ENCODE measurements at places on chromosomes 3 and 15.

- no peak for DNase-seq
These were observed 224.2 kb upstream of the TBL1XR1 start for GRCh38 chr3:177421481-177421785.

DNA sequence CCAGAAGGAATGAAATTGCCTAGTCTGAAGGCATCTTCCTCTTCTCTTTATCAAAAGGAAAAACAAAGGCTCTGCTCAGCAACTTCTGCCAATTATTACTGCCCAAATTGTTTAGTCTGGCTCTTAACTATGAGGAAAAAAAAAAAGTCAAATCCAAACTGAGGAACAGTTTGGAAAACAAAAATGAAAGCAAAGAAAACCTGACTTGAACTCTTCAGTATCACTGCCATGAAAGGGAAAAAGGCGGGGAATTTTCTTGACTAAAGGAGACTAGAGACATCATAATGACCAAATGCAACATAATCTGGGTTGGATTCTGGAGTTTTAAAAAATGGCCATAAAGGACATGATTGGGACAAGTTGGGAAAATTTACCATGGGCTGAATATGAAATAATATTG, 156.3 kb downstream of the STT3B start:
- no peak for DNase-seq

DNA sequence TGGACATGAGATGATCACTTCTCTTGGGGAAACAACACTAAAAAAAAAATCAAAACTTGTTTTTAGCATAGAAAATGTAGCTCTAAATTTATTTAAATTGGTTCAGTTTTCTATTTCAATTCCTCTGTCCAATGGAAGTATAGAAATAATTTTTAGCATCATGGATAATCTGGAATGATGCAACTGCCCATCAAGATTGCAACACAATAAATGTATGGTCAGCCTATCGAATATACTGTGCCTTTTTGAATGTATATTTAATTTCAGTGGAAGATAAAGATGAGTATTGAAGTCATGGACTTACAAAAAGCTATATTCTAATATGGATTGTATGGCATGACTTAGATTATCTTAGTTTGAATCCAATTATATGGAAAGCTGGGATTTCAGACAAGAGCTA, 906.7 kb downstream of the IGSF11 start:
- no peak for DNase-seq

- no peak for DNase-seq
These were observed 482.5 kb upstream of the TBL1XR1 start for GRCh38 chr3:177679568-177680471.

DNA sequence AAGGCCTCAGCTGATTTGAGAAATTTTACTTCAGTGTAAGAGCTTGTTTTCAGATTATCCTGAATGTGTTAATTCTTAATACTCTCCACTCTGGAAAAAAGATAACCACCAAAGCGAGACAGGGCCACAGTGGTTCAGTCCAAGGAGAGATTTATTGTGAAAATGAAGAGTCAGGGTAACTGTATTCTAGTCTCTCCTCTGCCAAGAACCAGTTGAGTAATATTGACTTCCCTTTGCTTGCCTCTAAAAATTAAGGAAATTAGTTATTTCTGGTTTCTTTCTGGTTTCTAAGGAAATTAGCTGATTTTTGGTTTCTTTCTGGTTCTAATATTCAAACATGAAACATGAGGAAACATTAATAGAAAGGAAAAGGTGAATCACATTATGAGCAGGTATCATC, 34.9 kb downstream of the PPP1R2 start:
- DNase-seq = no peak

DNA sequence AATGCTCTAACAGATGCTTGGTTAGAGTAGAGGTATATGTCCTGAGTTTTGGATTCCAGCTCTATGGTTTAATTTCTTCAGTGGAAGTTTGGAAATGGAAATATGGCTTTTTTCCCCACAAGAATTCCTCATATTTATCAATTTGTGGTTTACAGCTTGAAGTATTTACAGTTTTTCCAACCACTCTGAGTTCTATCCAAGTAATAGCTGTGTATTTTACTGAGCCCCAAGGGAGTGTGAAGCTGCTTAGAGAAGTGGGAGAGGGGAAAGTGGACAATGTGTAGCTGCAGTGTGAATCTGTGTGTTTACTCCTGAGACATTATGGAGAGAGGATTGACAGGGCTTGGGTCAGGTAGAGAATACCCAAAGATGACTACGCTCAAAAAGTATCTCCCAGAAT, 54.5 kb downstream of the NEK11 start:
- no peak for DNase-seq

DNA sequence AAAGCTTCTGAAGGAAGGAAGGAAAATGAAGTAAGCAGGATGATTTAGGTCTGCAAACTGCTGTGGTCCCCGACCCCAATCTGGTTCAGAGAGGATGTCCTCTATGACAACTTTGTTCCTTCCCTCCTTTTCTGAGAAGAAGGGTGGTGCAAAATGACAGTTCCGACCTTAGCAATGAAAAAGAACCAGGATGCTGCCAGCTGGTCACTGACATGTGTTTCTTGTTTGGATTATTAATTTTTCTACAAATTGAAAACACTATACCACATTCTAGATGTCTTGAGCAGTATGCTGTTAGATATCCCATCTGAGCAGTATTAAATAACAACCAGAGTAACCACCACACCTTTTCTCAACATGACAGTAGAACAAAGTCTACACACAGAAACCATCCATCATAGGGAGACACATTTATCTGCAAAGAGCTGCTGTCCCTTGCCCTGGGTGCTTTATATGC, 27.5 kb downstream of the CDCP1 start:
- no peak for DNase-seq

DNA sequence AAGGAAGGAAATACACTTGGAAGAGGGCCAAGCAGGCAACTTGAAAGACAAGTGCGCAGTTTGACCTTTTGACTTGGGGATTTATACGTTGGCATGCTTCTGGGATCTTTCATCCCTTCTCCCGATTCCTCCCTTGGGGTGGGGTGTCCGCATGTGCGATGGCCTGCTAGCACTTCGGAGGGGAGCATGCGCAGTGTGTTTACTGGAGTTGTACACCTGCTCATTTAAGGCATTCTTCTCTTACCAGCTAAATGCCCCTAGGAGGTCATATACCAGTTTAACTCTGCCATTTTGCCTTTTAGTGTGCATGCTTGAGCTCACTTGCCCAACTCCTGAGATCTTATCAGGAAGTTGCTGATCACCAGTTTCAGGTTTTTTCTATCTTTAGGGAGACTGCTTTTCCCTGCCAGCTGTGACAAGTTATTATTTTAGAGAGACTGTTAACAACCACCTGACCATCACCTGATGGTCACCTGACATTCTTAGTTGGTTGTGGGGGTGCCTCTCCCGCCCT, 63.5 kb downstream of the BFSP2 start:
- no peak for DNase-seq

GRCh38 chr3:38112378-38112761, 24.6 kb downstream of the ACAA1 start:
- no peak for DNase-seq

DNA sequence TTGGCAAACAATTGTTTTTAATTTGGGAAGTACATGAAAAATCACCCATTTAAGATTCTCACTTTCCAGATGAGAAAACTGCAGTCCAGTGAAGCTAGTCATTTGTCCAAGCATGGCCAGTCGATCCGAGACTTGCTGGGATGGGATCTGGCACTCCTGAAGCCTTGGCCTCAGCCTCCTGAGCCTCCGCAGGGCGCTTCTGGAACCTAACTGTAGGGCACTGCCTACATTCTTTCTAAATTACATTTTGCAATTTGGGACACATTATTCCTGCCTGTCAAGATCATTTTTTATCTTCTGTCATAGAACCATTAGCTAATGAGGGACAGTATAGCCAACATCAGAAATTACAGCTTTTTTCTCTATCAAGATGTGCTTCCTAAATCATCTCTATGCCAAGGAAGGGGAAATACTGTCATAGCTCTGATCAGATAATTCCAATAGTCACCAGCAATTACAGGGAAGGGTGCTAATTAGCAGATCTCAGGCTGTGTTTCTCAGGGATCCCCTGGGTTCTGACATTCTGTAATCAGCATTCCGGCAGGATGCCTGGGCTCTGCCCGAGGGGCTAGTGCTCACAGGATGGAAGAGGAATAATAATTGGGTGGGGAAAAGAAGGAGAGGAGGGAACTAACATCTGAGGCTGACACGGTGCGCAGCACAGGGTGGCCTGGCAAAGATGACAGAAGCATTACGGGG, 28.3 kb downstream of the ANAPC13 start:
- no peak for DNase-seq

GRCh38 chr3:116140100-116140689, 305.1 kb downstream of the LSAMP start:
- no peak for DNase-seq

DNA sequence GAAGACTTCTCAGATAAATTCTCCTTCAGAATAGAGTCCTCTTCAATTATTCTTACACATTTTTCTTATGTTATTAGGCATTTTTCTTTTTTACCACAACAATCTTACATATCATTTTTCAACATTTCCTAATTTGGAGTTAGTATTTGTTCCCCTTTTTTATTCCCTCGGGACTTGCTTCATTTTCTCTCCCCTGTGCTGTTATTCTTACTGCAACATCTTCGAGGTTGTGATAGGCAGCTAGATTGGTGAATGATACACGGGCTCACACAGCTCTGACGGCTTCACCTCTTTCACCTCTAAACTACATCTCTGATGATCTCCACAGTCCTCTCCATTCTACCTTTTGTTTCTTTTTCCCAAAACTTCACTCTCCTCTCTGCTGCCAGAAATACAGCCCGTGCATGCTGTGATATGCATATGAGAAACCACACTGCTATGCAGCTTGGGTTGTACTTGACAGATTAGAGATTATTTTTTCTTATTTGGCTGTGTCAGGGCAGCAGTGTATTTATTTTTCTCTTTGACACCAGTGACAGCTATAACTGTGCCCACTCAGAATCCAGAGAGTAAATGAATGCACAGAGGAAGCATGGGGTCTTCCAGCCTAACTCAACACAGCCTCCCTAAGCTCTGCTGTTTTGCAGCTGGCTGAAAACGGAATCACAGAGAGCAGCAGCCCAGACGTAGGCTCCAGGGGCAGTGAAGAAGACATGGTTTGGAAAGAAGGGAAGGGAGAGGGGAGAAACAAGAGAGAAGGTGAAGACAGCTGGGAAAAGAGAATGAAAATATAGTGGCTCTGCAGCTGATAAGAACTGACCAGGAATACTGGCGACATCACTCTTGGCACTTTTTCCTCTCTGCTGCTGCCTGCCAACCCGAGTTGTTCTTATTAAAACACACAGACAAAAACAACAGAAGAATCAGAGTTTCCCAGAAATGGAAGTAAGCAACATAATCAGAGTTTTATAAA, 61.8 kb downstream of the SLC9A9 start:
- no peak for DNase-seq

DNA sequence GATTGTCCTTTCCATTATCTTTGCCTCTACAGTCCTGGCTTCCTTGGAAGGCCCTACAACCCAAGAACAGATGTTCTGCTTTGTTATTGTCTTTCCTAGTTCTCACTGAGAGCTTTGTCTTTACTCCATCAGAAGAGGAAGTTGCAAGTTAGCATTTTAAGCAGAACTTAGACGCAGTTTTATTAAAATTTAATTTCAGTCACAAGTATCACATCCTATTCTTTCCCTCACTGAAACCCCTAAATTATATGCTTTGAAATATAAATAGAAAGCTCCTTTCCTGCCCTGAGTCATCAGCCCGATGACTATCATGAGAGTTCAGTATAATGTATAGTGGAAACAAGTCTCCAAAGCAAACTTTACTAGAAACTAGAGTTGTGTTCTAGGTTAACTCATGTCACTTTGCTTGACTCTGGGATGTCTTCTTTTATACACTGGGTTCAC, 291.2 kb upstream of the RBMS3 start:
- no peak for DNase-seq

DNA sequence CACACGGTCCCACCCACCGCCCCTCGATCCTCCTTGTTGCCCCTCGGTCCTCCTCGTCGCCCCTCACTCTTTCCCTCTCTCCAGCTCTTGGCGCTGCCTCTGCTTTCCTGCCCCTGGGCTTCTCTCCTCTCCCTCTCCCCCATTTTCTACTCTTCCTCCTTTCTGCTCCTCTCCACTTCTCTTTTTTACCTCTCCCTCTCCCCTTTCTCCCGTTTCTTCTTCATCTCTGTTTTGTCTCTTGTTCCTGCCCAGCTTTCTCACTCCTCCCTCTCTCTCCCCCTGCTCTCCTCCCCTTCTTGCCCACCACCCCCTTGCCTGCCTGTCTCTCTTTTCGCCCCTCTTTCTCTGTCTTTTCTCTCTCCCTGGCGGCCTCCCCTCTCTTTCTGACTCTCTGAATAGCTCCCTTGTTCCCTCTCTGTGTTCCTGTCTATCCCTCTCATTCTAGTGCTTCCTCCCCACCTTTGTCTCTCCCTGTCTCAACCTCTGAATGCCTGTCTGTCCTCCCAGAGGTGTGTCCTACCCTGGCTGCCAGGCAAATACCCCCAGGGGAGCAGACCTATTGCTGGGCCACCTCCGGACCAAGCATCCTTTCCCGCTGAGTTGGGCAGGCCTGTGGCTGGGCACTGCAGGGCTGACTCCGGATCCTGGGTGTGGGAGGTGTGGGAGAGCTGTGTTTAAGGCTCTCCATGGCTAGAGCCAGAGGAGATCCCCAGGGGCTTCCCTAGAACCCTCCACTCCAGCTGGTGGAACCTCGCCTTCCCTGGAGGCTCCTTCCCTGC, 41.0 kb downstream of the EPHB3 start:
- no peak for DNase-seq

- no peak for DNase-seq
These were observed 50.8 kb upstream of the MUC13 start for GRCh38 chr3:124985349-124985748.

- no peak for DNase-seq
These were observed 583.4 kb upstream of the SGO1 start for GRCh38 chr3:20769430-20769829.

DNA sequence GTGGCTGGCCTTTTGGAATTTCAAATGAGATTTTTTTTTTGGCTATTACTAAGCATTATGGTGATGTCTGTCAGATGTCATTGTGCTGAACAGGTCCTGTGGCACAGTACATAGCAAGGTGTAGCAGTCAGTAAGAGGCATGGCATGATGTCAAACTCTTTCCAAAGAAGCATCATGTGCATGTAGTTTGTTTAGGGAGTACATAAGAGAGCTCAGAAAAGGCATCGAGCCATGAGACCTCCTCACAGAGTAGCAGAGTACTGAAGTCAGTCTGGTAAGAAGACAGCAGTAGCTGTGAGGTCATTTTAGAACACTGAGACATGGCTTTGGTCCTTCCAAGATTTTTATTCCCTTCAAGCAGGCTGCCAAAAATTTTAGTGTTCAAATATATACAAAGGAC, 134.9 kb upstream of the SPRED1 start:
- no peak for DNase-seq

Measured in stimulated activated CD4-positive, alpha-beta T cell treated with anti-CD3 and anti-CD28 coated beads, TNF-alpha, amount 100 ng/mL, for 1 hour (primary cell).